ENCODE measurements at places on chromosomes 11 and 22. TPM values are rescaled to one million over a fixed set of nuclear protein-coding genes. Genes with fewer than 3 reads are reported as not detected.

GRCh38 chr11:8338138-8338537, 74.5 kb upstream of the LMO1 start:
- DNase-seq = peak; percentile 77

- no peak for DNase-seq
These were observed 1.8 kb upstream of the RNF169 start for GRCh38 chr11:74746868-74747267.

GRCh38 chr22:25712661-25713400, 29.2 kb upstream of the MYO18B start:
- no peak for DNase-seq

DNA sequence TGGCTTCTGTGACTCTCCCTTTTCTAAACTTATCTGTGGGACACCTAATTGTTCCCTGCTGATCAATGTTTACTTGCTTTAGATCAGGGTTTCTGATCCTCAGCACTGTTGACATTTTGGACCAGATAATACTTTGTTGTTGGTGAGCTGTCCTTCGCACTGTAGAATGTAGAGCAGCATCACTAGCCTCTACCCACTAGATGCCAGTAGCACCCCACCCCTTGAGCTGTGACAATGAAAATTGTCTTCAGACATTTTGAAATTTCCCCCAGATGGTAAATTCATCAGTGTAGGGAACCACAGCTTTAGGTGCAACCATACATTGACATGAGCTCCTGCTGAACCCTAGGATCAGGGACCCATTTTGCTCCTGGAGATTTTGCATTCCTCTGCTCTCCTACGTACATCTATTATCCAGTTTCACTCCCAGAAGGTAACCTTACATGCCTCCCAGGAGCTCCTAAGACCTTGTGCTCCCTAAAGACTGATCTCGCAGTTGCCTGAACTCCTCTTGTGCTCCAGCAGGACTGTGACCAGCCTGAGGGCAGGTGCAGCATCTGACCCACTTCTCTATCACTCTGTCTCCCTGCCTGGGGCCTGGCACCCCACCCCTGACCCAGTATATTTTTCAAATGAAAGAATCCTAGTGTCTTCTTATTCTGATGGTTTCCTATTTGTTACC, 107.8 kb downstream of the FAR1 start:
- no peak for DNase-seq

The OR51V1 gene
- total RNA-seq = not detected

- no peak for DNase-seq
These were observed 85.3 kb upstream of the HORMAD2 start for GRCh38 chr22:29994943-29995342.
